ENCODE measurements at places on chromosomes 3 and 15.

- no peak for DNase-seq
Observed at GRCh38 chr15:31499953-31500765, 173.5 kb downstream of the KLF13 start.

DNA sequence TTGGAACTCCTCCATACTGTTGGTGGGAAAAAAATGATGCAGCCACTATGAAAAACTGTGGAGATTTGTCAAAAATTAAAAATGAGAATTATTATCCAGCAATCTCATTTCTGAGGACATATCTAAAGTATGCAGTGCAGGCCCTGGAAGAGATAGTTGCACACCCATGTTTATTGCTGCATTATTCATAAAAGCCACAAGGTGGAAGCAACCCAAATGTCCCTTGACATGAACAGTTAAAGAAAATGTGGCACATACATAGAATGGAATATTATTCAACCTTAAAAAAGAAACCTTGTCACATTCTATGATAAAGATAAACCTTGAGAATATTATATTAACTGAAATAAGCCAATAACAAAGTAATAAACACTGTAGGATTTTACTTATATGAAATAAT lies 80.9 kb upstream of the ARHGEF26 start:
- no peak for DNase-seq

DNA sequence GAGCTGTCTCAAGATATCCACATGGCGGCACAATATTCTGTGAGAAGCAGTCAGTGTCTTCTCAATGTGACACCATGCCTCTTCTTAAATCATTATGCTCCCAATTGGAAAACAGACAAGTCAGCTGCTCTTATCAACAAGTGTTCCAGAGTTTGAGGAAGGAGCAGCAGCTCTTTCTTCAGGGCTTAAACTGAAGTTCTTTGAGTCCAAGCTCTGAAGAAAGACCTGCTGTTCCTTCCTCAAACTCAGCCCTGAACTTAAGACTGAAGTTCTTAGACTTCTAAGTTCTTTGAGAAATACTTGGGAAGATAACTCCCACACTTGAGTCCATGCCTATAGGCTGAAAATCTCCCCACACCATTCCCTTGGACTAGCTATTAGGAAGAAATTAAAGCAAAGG lies 43.4 kb downstream of the NPTN start:
- DNase-seq: no peak

- DNase-seq: no peak
Observed at GRCh38 chr3:115792206-115792955, 169.1 kb downstream of the GAP43 start.

- no peak for DNase-seq
Observed at GRCh38 chr3:111548092-111548491, 6.1 kb downstream of the CD96 start.

- DNase-seq: no peak
Observed at GRCh38 chr15:81336568-81336967, 12.6 kb upstream of the STARD5 start.

DNA sequence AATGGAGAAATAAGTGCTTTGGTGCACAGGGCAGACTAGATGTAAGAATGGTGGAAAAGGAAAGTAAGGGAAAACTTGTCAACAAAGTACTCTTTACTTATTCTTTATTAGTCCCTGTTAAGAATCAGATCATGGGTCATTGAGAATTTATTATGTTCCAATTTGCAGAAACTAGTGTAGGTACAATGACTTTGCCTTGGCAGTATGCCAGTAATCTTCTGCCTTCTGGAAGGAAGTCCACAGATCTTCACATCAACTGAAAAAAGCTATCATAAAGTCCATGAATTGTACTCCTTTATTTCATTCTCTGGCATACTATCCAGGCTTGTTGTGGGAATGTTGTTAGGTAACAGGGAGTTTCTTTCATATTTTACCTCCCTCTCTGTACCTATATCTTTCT lies 88.2 kb upstream of the FLNB start:
- DNase-seq: no peak

GRCh38 chr3:192026661-192027060 lies 565.7 kb downstream of the PYDC2 start:
- no peak for DNase-seq

GRCh38 chr15:34217587-34218225 lies 7.1 kb upstream of the EMC4 start:
- no peak for DNase-seq

DNA sequence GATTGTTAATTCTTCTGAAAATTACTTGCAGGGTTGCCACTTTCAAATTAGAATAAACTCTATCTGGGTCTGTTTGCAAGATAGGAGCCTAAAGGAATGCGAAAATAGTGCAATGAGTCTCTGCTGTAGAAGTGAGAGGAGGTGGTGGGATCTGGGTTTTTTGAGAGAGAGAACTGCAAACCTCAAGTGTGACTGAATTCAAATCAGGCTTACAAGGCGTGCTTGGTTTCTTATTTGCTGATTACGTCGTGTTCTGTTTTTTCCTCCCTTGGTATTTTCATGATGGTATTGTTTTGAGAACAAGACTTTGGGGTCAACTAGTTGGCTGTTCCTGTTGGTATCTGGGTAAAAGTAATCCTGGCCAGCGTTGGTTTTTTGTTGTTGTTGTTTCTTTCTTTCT lies 490.9 kb upstream of the CFAP20DC start:
- no peak for DNase-seq

DNA sequence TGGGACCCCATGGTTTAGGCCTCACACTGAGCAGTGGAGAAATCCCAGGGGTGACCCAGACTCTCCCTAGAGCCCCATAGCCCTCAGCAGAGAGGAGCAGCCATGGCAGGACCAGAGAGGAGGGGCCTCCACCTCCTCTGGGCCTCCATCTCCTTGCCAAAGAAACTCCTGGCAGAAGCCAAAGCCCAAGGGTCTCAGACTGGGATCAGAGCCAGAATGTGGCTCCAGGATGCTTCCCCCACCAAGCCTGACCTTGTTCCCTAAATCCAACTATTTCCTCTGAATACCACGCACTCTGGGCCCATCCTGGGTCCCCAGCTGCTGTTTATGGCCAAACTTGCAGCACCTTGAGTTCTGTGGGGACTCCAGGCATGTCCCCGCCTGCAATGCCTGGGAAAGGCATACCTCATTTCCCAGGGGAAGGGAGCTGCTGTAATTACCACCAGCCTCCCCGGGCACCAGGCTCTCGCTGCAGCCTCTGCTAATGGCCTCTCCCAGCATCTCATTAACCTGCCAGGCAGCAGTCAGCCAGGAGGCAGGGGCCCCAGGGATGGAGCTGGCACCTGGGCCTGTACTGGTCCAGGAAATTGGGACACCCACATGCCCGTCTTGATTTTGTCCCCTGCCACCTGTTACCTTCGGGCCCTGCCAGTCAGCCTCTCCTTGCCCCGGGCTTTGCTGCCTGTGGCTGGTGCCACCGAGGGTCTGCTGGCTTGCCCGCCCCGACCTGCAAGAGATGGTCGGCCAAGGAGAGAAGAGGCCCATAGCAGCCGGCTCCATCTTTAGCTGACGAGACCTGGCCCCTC lies 4.6 kb downstream of the CCDC9B start:
- DNase-seq: no peak

- no peak for DNase-seq
Observed at GRCh38 chr15:40452296-40453090, 11.7 kb downstream of the BAHD1 start.

DNA sequence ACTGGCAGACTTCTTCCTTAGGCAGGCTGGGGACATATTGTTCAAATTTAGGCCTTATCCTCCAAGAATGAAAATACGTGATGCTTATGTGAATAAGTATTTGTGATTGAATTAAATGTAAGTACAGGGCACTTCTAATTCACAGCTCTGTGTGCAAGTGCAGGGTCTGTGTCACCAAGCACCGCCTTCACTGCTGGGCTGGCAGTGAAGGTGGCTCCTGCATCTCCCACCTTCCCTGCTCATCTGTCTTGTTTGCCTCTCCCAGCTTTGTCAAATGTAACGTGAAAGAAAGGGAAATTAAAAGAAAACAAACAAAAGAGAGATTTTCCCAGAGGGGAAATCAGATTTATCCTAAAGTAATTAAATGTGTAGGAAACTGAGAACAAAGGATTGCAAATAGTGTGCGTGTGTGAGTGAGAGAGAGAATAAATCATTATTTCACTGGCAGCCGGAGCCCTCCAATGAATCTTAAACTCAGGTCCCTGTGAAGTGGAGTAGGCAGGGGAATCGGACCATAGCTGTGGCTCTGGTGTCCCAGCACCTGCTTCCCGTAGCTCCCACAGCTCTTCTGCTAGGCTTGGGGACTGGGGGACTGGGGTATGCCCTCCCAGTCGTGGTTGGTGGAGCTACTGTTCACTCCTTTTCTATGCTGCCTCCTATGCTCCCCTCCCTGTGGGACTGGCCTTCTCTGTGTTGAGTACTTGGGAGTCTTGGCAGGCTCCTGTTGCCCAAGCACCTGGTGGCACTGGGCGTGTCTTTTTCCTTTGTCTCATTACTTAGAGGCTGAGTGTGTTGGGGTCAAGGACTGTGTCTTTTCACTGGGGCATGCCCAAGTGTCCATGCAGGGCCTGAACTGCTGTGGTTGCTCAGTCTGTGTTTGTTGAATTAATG lies 222.2 kb downstream of the EPHB1 start:
- DNase-seq: no peak

GRCh38 chr15:50143255-50143860 lies 24.3 kb upstream of the ATP8B4 start:
- DNase-seq: no peak

GRCh38 chr3:69451594-69451993 lies 65.7 kb upstream of the FRMD4B start:
- no peak for DNase-seq

GRCh38 chr15:38196076-38196475 lies 56.6 kb upstream of the SPRED1 start:
- DNase-seq: no peak

GRCh38 chr3:60703008-60703407 lies 548.2 kb downstream of the FHIT start:
- DNase-seq: no peak

- no peak for DNase-seq
Observed at GRCh38 chr3:100412912-100413590, 11.7 kb downstream of the LNP1 start.

DNA sequence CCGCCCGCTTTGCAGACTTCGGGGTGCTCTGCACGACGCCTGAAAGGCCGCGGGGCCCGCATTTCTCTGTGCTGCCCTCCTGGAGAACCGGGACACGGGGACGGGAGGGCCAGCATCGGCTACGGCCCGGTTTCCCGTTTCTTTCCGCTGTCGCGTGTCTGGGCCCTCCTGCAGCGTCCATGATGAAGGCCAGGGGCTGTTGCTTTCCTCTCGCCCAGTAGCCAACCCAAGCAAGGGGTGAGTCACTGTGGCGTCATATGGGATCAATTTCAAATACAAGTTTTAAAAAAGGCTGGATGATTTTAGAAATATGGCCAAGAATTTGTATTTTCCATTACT lies 435 bp downstream of the SLC35G2 start:
- DNase-seq: no peak

DNA sequence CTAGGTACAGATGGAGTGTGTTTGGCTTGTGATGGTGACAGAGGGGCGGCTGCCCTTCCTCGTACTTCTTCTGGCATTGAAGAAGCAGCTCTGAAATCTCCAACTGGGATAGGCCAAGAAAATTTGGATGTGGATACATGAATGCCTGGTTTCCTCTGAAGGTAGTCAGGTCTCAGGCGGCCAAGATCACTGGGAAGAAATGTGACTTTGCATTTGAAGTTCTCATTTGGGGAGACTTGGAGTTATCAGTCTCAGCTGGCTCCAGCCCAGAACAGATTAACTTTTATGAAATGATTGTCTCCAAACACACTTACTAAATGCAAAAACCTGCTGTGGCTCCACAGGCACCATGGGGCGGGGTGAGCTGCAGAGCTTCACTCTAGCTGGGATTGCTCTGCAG lies 215.9 kb downstream of the THSD4 start:
- DNase-seq: no peak

DNA sequence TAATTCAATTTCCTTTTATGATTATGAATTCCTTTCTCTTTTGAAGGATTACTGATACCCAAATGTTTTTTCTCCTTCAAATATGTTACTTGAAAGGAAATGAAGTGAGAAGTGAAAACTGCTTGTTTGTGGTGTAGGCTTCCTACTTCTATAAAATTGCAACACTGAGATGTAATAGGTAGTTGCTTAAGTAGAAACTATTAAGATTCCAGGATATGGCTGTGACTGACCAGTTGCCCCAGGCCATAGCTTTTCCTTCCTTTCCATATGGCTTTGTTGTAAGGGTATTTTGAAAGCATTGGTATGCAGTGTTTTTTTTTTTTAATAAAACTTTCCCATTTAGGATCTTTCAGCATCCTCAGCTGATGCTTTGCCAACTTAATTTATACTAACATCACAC lies 28.5 kb downstream of the DNAJC13 start:
- DNase-seq: no peak

- DNase-seq: no peak
Observed at GRCh38 chr15:63950911-63951481, 95.3 kb downstream of the DAPK2 start.

- no peak for DNase-seq
Observed at GRCh38 chr3:102195198-102195948, 239.4 kb upstream of the ZPLD1 start.

GRCh38 chr3:169103951-169104941 lies 559.3 kb downstream of the MECOM start:
- DNase-seq: no peak

DNA sequence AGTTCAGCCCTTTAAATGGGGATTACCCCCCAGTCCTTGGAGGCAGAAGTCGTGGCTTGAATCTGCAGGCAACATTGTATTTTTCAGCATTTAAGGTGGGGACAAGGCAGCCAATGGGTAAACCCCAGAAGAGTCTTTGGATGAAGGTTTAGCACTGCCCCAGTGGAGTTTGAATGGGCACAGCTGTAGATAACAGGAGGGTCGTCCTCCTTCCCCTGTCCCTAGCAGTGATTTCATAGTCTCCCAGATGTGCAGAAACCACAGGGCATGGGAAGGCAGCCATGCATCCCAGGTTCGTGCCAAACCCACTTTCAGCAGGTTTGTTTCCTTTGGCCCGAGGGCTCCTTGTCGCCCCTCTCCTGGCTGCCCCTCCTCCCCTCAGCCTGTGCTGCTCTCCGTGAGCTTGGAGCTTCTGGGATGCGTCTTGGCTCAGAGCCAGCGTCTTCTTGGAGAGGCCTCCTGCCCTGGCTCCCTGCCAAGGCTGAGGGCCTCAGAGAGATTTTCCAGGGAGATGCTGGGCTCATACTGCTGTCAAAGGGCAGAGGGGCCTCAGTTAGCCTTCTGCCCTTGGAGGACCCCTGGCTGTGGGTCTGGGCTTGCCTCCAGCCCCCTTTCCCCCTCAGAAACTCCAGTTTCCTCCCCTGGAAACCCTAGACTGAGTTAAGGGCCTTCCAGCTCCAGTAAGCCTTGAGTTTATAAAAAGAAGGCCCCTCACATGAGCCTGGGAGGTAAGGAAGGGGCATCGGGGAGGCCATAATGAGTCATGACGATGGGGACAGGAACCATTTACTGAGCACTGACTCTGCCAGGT lies 48.9 kb upstream of the POLG start:
- no peak for DNase-seq

Measured in stimulated activated CD4-positive, alpha-beta T cell treated with anti-CD3 and anti-CD28 coated beads, Interleukin-15, amount 100 ng/mL, for 1 hour (primary cell).